ENCODE measurements at places on chromosomes 7 and 10.
A peak's percentile ranks its signal among the peaks of the same experiment; 100 is the strongest.

GRCh38 chr7:44769776-44770294 is 21.2 kb downstream of the ZMIZ2 start:
- peak; percentile 35 for DNase-seq

GRCh38 chr10:112634096-112634830 is 187.2 kb downstream of the VTI1A start:
- DNase-seq = no peak

DNA sequence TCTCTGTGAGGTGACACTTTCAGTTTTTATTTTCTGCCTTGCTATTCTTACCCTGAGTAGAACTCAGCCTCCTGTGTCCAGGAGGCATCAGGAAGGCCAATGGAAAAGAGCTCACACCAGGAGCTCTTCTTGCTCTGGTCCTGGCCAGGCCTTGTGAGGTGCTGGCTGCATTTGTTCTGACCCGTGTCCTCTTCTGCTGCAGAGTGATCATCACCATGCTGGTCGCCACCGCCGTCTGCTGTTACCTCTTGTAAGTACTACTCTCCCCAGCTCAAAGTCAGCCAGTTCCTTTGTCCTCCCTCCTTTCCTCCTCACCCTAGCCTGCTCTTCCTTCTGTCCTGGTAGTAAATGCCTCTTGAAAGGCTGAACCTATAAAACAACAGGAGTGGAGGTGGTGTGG is 1.6 kb downstream of the ATP6V0E2 start:
- DNase-seq = no peak

GRCh38 chr10:31072451-31072850 is 40.8 kb upstream of the ZNF438 start:
- no peak for DNase-seq

DNA sequence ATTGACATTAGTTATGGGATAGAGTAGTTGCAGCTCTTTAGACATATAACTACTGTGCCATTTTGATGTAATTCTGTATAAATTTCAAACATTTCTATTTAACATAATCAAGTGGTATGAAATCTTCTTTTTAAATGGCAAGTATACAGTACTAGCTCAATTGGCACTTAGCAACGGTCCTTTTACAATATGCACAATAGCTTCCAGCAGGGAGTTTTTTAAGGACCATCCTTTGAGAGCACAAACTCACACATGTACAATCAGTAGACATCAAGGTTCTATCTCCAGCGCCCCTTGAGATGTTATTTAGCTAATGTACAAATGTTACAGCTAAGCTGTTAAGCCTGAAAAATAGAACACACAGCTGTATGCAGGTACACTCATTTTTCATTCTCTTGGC is 480.7 kb downstream of the TFEC start:
- no peak for DNase-seq

DNA sequence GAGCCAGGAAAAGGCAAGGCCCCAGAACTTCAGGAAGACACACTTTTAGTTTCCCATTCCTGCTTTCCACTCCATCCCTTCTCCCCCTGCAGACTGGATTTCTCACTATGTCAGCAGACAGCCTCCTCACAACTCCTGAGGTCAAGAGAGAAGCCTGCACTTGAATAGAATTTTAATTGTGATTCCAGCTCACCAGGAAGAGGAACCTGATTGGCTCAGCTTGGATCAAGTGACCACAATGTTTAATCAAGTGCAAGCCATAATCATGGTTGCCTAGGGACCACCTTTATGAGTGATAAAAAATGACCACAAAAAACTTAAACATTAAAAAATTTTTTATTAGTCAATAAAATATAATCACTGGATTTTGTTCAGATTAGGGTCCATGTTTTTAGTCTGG is 244.7 kb upstream of the RHOBTB1 start:
- DNase-seq = no peak

- DNase-seq = no peak
These were observed 16.4 kb downstream of the FZD1 start for GRCh38 chr7:91280604-91281003.

GRCh38 chr7:155380221-155380861 is 77.6 kb upstream of the EN2 start:
- peak; percentile 51 for DNase-seq

GRCh38 chr10:23994459-23995046 is 214.4 kb upstream of the KIAA1217 start:
- DNase-seq = no peak

GRCh38 chr7:24899161-24899560 is 80.8 kb downstream of the OSBPL3 start:
- DNase-seq = no peak

DNA sequence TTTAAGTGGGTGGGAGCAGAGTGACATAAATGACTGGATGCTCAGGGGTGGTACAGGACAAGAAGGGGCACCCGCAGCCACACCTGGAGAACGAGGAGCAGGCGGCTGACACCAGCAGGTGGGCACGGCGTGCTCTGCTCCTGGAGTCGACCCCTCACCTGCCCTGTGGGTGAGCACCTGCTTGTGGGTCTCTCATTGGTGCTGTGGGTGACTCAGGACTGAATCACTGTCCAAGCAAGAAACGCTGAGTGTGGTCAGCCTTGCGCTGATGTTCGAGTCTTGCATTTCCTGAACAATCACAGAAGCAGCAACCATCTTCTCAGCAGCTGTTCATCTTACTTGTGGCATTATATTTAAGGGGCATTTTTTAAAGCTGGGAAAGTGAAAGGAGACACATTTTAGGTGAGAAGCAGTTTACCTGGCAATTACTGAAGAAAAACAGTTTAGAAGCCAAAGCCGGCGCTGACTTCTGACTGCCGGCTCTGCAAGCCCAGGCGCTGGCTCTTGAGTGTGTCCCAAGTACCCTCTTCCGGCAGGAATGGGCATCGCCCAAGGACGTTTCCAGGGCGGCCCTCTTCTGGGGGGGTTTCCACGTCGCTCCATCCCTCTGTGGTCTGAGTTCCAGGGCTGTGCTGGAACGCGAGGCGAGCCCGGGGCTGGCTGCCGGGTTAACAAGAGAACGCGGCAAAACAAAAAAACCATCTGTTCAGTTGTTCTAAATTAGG is 145.2 kb upstream of the PFKP start:
- no peak for DNase-seq

DNA sequence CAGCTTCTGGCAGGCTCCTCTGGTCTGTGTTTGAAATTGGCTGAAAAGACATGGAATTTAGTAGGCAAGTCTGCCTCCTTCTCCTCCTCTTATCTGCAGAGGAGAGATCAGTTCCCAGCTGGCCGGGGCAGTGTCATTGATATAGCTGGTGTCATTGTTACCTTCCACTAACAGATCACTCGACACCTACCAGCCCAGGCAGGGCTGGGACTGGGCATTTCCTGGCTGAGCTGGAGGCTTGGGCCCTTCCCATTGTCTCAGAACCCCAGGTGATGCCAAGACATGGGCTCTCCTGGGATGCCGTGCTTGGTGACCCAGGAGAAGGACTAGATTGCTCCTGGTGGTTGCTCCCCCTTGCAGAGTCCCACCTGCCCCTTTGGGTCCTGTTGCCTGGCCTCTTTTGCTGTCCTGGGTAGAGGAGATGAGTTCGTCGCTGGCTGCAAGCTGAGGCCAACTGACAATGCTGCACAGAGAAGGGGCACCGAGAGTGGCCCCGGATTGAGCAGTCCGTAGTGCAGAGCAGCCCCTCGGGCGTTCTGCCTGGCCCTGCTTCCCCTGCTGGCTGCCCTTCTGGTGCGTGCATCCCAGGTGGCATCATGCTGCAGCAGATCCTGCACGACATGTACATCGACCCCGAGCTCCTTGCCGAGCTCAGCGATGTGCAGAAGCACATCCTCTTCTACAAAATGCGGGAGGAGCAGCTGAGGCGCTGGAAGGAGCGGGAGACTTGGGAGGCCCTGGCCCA is at the start of gene SH2D4B:
Gene SH2D4B (plus strand): TSS at position 167 of the 745 bp plus-strand sequence. CDS start 430 bp downstream, at position 597.
- no peak for DNase-seq

DNA sequence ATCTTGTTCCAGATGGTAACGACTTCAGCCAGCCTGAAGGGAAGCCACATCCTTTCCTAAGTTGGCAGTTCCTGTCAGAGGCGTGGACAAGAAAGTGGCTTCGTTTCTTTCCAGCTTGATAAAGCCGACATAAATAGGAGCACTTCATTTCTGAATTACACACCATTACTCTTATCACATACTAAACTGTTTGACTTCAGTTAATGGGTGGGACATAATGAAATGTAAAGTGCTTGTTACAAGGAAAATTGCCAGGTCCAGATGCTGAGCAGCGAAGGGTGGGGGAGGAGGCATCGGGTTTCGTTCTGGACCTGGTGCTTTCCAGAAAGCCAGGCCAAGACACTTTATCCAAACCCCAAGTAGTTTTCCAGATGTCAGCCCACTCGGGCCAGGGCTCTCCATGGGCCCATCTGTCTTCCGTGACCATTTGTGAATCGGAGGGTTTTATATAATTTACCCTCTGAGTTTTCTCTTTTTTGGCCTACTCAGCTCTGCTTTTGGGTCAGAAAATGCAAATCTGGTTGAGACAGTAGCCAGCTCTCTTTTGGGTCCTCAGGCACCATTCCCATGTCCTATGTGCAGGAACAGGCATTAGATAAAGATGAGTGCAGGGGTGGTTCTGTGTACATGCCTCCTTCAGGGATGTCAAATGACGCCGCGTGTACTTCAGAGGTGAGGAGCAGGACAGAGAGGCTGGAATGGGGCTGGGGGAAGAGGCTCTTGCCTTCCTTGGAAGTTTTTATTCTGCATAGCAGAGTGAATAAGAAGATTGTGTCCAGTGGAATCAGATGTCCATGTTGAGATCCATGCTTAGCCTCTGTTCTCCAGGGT is 90.2 kb downstream of the TACC2 start:
- no peak for DNase-seq

DNA sequence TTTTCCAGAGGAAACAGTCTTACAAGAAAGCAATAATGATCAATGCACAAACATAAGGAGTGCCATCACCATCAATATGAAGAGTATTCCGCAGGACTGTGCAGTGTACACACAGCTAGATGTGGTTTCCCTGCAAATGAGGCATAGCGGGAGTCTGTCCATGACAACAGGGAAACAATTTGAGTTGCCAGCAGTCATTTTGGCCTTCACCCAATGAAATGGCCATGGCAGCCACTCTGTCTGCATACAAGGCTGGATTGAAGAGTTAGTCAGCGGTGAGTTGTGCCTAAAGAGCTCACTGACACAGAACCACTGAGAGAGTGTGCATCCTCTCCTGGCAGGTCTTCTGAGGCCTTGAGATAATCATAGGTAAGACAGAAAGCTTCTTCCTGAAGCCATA is 303.3 kb downstream of the IPMK start:
- no peak for DNase-seq

DNA sequence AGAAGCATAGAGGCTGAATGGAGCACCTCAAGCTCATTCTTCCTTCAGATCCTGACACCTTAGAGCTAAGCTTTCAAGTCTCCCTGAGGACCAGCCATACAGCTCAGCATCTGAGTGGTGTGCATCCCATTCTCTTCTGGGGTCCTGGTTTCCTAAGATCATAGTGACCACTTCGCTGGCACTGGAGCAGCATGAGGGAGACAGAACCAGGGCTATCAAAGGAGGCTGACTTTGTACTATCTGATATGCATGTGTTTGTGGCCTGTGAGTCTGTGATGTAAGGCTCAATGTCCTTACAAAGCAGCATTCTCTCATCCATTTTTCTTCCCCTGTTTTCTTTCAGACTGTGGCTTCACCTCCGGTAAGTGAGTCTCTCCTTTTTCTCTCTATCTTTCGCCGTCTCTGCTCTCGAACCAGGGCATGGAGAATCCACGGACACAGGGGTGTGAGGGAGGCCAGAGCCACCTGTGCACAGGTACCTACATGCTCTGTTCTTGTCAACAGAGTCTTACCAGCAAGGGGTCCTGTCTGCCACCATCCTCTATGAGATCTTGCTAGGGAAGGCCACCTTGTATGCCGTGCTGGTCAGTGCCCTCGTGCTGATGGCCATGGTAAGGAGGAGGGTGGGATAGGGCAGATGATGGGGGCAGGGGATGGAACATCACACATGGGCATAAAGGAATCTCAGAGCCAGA is 31.0 kb downstream of the PRSS2 start:
- peak; percentile 26 for DNase-seq

GRCh38 chr10:4848356-4849041 is 22.5 kb downstream of the AKR1E2 start:
- DNase-seq = no peak

GRCh38 chr10:66852811-66853210 is 73.0 kb upstream of the LRRTM3 start:
- DNase-seq = no peak

DNA sequence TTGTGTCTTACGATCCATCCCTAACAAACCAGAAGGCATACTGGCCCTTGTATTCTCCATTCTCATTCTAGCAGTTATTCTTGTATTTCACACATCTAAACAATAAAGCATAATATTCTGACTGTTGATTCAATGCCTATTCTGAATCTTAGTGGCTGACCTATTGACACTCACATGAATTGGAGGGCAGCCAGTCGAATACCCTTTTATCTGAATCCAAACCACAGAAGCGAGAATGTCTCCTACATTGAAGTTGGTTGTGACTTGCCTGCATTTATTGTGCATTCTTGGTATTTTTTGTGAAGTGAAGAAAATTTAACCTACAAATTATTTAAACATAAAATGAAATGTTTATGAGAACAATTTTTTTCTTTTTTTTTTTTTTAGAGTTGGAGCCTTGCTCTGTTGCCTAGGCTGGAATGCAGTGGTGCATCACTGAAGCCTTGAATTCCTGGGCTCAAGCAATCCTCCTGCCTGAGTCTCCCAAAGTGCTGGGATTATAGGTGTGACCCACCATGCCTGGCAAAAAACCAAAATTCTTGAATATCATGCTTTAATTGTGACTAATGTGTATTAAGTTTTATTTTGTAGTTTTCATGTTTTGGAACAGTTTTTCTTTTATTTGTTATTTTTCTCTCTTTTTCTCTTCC is 22.7 kb downstream of the EXOC4 start:
- DNase-seq = no peak

DNA sequence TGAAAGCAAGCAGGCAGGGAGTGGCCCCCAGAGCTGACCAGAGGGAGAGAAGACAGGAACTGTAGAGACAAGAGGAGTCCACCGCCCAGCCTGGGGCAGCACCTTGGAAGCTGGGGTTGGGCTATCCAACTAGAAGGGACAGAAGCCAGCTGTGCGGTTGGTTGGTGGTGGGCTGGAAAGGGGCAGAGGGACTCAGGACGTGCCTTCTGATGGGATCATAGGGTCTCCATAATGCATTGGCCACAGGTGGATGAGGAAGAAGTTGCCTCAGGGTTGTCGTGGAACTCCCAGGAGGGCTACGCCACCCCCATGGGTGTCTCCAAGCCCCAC is 114.0 kb upstream of the RET start:
- DNase-seq = no peak

DNA sequence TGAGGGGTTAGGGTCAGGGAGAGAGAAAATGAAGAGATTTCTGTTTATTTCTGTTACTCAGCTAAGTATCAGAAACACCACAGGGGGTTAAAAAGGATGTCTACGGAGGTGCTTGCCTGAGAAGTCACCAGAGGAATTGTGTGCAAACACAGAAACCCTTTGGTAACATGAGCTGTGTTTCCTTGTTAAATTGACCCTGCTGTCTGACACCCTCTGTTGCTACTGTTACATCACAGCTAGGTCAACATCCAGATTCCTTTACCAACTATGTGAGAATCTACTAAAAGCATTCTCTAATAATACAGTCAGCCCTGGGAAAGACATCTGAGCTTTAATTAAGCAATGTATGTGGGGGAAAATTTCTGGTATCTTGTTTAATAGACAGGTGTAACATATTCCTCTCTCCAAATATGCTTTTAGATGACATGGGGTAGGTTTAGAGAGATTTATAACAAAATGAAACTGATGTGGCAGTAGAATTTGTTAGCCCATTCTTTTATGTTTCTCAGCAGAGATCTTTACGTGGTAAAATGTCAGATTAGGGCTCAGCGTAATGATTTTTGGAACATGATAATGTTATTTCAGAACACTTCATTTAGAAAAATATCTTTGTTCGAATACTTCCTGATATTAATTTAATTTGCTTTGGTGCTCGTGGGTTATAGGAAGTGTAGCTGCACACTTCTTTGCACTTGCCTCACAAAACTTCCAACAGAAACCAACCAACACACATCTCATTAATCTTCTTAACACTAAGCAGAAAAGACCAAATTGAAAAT is 168.0 kb upstream of the AHR start:
- DNase-seq = no peak

Measured in CD4-positive, alpha-beta T cell treated with Interleukin-4 for 1 hour (primary cell).